ENCODE measurements at places on chromosomes 16 and 17.

- no peak for DNase-seq
These were observed 12.2 kb downstream of the PRKCB start for GRCh38 chr16:23847948-23848347.

DNA sequence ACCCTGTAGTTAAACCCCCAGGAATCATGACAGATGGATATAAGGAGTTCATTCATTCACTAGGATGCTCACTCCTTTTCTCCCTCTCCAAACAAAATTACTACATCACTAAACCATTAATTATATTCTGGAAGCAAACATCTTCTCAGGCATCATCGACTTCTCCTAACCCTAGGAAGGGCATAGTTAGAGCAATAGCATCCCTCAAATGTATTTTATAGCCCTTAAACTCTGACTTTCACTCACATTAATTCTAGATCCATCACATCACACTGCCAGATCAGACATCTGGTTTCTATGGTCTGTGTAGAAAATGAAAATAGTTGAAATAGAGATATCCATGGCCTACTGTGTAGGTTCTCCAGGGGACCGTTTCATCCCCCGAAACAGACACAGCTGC is 143.9 kb downstream of the HS3ST3A1 start:
- DNase-seq, result no peak

- no peak for DNase-seq
These were observed 1297.6 kb upstream of the GOT2 start for GRCh38 chr16:60031740-60032139.

DNA sequence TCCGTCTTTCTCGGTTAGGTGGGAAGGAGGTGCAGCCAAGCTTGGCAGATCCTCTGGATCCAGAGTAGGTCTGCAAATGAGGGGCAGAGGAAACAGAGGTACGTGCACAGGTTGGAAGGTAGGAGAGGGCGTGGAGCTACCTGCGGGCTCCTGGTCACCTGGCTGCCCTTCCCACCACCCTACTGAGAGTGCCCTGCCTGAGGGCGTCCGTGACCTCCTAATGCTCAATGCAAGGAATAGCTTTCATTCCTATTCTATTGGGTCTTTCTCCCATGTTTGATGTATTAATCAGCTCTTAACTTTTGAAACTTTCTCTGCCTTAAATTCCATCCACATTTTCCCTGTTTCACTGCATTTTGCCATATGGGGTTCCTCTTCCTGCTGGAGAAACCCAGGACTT is 44.6 kb downstream of the MYH13 start:
- no peak for DNase-seq

Data from GDM1 (cell line).